Stimulated activated CD8-positive, alpha-beta memory T cell treated with anti-CD3 and anti-CD28 coated beads, Interleukin-4, amount 100 ng/mL, for 4 hours (primary cell): ENCODE measurements at places on chromosomes 4 and X.

DNA sequence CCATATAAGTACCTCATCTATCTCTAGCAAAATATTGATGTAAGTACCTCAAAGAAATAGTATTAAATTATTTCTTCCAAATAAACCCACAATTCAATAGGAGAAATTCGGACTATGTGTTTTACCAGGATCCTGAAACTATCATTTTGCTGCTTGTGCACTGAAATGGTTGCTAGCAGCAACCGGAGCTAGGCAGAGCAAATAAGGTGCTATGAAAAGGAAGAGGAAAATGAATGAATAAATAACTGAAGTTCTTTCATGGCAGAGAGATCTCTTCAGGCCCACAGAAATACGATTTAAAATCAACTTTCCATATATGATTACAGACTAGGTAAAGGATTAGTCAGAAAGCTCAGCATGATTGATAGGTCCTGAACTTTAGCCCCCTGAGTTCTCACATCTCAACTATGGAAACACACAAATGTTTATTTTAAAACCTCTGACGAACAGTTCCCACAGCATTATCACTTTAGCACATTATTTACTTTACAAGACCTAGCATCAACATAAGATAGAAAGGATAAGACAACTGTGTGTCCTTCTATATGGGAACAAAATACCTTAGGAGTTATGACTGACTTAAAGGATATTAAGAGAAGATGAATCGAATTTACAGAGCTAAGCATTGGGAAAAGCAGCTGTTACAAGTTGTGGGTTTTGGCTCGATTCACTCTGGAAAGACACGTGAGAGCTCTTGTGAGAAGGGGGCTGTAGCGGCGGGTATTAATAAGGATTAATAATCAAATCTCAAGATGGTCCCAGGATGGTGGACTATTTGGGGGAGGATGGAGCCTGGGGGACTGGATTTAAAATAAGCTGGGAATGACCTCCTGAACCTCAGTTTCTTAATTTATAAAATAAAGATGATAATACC lies 104.3 kb downstream of the CORIN start:
- no peak for DNase-seq

DNA sequence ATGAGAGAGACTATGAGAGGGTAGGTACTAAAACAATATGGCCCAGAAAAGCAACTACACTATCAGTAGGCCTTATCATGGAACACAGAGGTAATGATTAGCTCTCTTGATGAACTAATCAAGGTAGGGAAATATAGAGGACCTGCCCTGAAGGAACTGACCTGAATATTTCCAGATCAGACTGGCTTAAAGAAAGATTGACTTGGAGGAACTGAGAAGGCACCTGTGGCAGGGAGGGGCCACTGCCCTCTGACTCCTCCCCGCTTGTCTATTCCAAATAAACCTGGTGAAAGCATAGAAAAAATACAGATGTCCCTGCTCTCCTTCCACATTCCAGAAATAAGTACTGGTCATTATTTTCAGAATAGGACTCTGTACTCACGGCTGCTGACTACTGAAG lies 5.5 kb downstream of the RPS6KA6 start:
- DNase-seq = no peak

GRCh38 chr4:10694151-10694827 lies 9.7 kb upstream of the CLNK start:
- no peak for DNase-seq

GRCh38 chr4:178894126-178894525 lies 1451.9 kb upstream of the AGA start:
- DNase-seq = no peak

GRCh38 chr4:5923376-5923775 lies 30.5 kb upstream of the CRMP1 start:
- DNase-seq = no peak

DNA sequence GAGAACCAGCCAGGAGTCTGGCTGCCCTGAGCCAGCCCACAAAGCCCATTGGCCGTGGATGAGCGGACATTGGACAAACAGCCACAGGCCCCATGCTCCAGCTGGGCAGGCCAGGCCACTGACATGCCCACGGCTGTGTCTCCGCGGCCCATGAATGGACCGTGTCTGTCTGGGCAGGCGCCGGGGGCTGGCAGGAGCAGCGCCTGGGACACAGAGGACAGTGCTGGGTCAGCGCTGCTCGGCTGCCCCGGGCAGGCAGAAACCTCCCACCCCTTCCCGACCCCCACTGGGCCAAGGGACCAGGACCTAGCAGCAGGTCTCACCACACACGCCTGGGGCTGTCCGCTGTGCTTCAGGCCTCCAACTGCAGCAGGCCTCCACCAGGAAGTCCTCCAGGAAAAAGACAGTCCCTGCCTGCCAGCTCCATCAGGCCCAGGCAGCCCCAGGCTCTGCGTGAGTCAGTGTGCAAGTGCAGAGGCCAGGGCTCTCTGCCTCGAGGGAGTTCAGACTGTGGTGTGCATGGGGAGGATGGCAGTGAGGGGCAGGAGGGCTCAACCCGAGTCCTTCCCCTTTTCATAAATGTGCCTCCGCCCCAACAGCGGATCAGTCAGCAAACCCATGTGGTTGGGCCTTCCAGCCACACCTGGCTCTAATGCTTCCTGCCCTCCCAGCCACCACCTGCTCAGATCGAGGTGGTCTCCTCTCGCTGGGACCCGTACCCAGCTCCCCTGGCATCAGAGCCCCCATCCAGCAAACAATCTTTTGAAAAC lies 17.2 kb upstream of the FGFR3 start:
- DNase-seq = no peak

- no peak for DNase-seq
Measured at GRCh38 chr4:960140-960635, 13.2 kb downstream of the DGKQ start.

DNA sequence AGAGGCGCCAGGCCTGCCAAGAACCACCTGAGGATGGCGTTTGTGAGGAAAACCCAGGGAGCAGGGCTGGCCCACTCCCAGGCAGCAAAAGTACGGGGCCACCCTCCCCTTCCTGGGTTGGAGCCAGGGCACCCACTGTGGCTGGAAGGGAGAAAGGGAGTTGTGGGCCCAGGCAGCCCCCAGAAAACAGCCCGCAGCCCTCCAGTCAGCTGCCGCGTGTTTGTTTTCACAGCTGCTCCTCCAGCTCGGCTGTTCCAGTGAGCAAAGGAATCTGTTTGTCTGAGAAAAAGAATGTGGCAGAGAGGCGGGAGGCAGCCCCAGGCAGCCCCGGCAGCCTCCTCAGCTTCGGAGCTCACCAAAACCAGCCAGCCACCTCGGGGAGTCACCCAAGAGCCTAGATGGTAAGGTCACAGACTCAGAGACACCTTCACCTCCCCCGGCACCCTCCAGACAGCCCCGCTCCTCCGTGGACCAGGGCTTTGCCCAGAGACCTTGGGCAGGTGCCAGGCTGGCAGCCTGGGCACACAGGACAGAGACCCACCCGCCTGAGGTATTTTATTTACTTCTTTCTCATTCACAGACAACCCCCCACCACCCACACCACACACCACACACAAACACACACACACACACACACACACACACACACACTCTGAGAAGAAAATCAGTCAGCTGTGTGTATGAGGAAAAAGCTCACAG lies 338.1 kb downstream of the BCOR start:
- no peak for DNase-seq

- no peak for DNase-seq
Measured at GRCh38 chr4:71277353-71277752, 61.5 kb upstream of the SLC4A4 start.

DNA sequence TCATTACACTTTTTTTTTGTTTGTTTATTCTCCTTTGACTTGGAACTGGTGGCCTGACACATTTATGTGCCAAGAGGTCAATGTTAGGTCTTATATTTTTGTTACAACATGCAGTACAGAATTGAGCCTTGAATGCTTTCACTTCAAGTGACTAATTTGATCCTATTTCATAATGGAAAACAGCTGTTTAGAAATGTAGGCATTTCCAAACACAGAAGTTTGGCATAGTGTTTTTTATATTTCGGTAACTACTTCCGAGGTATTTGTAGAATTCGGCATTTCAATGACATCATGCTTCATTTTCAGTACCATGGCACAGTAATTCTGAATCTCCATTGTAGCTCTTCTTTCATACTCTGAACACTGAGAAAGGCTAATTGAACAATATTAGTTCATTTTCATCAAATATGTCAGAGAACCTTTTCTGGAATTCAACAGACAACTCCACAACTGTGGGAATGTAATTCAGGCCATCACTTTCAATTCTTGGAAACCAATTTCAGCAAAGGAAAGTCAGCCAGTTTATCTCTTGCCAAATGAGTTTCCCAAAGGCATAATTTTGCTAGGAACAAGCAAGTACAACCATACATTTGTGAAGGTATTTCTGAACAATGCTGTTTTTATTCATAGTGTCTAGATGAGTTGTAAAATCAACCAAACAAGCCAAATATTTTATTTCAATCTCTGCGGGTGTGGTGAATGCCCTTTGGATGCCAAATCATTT lies 11.4 kb downstream of the FAM120C start:
- DNase-seq = no peak
